ENCODE measurements at places on chromosomes 11 and 22. TPM values are rescaled to one million over a fixed set of nuclear protein-coding genes. Genes with fewer than 3 reads are reported as not detected.

Gene APOL4
- total RNA-seq: 7.3 TPM

DNA sequence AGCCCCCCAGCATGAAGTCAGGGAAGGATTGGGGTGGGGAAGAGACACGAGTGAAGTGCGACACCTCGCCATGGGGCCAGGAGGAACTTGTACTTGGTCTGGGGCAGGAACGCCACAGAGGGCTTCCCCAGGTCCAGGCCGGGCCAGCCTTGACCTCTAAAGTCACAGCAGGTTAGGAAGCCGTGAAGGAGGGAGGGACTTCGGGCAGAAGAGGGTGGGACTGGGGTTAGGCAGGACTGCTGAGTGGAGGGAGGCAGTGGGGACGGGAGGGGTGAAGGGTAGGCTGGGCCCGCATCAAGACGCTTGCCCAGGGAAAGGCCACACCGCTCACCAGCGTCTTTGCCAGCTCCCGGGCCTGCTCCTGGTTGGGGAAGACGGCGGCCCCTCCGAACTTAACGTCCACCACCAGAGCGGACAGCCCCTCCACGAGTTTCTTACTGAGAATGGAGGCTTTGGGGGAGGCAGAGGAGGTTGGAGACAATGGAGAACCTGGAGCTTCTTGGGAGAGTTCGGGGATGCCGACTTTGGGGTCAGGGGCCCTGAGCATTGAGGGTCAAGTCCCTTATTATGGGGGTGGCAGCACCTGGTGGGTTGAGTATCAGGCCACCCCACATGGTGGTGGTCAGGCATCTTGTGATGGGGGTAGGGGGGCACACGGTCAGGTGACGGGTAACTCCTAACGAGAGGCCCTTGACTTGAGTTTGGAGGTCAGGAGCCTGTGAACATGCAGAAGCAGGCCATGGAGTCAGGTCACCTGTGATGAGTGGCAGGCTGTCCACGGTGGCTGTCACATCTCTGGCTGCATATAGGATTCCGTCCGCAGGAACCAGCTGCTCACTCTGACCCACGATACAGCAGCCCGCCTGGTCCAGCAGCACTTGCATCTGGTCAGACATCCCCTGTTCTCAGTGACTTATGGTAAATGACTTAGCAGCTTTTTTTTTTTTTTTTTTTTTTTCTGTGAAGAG is 1.7 kb upstream of the SCO2 start:
- H3K4me1 ChIP-seq: peaks cover 27% of the 10 kb centered on the region
- no peak for DNase-seq
- H3K27ac ChIP-seq: no peak overlapping the region
- peak overlapping the region; percentile 55 for H3K4me3 ChIP-seq
- H3K27me3 ChIP-seq: peaks cover 6% of the 10 kb centered on the region
- H3K36me3 ChIP-seq: no peaks in the 10 kb centered on the region

Gene ABTB2
- total RNA-seq: 1.2 TPM

Gene MS4A3
- not detected for total RNA-seq

GRCh38 chr11:46234311-46234710 is 43.2 kb upstream of the CREB3L1 start:
- DNase-seq: no peak
- H3K4me1 ChIP-seq: peaks cover 2% of the 10 kb centered on the region
- no peak overlapping the region for H3K4me3 ChIP-seq
- H3K27ac ChIP-seq: no peak overlapping the region
- no peaks in the 10 kb centered on the region for H3K36me3 ChIP-seq
- H3K27me3 ChIP-seq: no peaks in the 10 kb centered on the region

Gene OR5B21
- total RNA-seq: not detected
